ENCODE measurements at places on chromosomes 13 and 19.

DNA sequence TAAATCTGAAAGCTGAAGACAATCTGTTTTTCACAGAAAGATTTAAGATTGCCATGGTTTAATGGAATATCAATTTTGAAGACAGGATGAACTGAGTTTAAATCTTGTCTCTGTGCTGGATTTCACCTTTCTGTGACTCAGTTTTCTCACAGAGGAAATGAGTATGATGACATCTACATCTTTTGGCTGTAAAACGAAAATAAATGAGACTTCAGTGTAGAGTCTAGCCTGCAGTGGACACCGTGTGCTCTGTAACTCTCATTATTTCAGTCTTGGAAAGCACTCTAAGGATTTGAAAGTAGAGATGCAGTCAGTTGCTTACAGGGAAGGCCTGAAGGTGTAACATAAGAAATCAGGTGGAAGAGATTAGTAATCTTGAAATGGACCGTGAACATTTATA is 150.4 kb downstream of the NALCN start:
- DNase-seq, result no peak

DNA sequence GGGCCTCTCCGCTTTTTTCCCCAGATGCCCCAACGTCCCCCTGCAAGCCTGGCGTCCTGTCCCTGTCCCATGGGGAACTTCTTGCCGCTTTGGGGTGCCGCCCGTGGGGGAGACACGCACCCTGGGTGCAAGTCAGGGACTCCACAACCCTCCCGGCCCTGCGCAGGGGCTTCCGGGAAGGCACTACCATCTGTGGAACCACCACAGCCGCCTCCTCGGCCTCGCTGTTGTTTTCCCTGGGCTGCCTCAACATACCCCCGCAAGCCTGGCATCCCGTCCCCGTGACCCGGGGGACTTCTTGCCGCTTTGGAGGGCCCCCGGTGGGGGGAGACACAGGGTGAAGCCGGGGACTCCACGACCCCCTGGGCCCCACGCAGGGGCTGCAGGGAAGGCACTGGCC is 238.4 kb downstream of the TUBA3C start:
- DNase-seq, result no peak

DNA sequence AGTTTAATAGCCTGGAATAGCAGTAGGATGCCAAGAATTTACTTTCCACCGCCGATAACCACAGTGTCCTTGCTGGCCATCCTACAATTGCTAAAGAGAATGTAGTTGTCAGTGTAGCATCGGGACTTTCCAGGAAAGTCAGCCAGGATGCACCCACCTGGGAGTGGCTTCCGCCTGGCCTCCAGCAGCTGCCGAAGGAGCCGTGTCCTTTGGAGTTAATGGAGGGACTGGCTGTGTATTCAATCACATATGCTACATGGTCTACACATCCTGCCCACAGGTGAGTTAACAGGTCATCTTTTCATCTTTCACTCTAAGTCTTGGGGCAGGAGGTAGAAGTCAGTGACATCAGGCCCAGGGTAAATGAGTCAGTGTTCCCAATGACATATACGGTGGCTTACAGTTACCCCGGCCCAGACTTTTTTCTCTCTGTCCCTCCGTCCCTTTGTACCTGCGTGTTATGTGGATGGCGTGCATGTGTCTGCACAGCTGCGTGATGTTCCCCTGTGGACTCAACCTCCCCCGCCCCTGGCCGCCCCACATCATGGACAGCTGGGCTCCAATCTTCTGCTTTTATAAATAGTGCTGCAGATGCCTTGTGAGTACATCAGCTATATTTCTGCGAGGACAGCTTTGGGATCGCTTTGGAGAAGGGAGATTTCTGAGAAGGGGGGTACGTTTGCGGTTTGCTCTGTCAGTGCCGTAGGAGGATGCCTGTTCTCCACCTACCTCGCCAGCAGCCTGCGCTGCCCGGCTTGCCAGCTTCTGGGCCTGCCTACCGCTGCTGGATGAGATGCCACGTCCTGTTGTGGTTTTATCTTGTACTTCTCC is 63.1 kb downstream of the ATP11A start:
- DNase-seq, result no peak

DNA sequence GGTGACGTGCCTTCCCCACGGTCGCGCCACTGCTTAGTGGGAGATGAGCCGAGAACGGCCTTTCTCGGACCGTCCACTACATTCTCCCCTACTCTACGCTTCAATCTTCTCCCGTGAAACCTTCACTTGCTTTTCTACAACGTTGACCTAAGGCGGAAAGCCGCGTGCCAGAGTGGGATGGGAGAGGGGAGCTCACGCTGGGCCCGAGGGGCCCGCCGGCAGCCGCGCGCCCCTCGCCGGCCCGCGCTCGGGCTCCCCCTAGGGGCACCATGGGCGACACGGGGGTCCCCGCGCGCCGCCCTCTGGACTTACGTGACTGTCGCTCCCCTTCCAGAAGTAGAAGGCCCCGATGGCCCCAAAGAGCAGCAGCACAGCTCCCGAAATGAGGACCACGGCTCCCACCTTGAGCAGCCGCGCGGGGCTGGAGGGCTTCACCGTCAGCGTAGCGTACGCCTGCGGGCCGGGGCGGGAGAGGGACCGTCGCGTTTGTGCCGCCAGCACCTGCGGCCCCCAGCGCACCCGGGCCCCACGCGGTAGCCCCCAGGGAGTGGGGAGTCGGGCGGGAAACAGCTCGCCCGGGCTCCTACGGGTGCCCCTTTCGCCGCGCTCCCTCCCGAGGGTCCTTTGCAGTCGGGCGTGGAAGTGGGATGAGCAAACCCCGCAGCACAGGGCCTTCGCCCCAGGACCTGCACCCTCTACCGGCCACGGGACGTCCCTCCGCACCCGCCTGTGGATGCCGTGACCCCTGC is 727 bp downstream of the CNMD start:
- peak; percentile 87 for DNase-seq

DNA sequence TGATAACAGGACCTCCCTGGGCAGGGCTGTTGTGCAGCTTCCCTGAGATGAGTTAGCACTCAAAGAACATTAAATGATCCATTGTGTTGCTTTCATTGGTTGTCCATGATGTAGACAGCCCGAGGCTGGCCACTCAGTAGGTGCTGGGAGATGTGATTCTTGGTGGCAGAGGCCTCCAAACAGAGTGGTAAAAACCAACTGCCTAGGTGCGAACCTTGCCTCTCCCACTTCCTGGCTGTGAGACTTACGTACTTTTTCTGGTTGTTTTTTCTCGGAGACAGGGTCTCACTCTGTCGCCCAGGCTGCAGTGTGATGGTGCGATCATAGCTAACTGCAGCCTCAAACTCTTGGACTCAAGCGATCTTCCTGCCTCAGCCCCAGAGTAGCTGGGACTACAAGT is 6.2 kb downstream of the SARS2 start:
- no peak for DNase-seq

GRCh38 chr13:103410002-103410401 is 343.8 kb upstream of the SLC10A2 start:
- DNase-seq, result no peak

DNA sequence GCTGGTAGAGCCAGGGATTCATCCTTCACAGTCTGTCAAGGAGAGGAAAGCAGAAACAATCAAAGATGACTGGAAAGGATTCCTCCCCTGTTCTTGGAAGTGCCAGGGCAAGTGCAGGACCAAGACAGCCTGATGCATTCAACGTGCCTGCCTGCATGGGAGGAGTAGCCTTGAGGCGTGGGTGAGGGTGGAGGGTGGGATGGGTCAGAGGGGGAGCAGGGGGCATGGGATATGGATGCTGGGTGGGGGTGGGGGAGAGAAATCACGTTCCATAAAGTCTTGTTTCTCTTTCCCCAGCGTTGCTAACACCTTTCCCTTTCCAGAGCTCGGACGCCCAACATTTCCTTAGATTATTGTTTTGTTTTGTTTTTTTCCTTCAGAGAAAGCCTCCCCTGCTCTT is 108.0 kb upstream of the SLC15A1 start:
- no peak for DNase-seq

- no peak for DNase-seq
Measured at GRCh38 chr19:7883105-7883504, 5.2 kb upstream of the LRRC8E start.

GRCh38 chr19:15274477-15274876 is 42.2 kb upstream of the EPHX3 start:
- no peak for DNase-seq

GRCh38 chr13:34634448-34634847 is 307.6 kb upstream of the NBEA start:
- DNase-seq, result no peak

- no peak for DNase-seq
Measured at GRCh38 chr19:33687481-33688170, 65.9 kb downstream of the CHST8 start.

- DNase-seq, result no peak
Measured at GRCh38 chr19:10243606-10244005, 8.4 kb upstream of the MRPL4 start.

DNA sequence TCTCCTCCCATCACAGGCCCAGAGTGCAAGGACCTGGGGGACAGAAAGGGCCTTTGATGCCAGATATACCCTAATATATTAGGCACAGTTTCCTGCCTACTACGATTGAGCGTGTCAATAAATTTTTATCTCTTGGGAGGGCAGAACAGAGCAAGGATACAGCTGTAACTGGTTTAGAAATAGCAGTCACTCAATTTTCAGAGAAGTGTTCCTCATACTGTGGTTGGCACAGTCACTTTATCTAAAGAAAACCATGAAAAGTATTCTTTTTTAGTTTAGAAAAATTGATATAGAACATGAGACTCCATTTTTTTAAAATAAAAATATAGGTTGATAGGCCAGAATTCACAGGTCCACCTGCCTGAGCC is 460 bp upstream of the ZNF155 start:
- no peak for DNase-seq

DNA sequence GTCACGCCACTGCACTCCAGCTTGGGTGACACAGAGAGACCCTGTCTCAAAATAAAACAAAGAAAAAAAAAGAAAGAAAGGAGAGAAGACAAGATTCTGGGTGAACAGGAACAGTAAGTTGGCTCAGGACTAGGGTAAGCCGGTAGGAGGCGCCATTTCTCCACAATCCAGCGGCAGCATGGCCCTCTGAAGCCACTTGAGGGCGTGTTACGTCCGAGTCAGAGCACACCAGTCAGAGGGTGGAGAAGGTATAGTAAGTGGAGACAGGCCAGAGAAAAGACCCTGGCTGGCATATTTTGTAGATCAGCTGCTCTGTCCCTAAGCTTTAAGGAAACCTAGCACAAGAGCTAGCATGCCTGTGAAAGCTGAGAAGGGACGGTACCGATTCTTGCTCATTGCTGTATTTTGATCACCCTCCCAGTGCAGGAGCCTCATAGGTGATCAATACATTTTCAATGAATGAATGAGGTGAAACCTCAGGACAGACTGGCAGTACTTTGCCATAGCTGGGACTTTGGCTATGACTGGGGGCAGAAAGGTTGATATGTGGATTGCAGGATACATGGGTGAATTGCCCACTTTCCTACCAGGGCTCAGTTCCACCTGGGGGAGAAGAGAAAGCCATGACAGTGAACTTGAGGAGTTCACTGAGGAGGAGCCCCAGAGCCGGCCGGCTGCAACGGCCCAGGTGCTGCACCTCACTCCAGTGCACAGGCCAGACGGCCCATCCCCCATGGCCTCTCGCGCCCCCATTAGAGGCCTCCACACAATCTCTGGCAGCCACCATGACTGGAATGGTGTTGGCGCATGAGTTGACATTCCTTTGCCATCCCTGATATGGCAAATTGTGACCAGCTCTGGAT is 23.5 kb downstream of the POU2F2 start:
- peak; percentile 93 for DNase-seq

DNA sequence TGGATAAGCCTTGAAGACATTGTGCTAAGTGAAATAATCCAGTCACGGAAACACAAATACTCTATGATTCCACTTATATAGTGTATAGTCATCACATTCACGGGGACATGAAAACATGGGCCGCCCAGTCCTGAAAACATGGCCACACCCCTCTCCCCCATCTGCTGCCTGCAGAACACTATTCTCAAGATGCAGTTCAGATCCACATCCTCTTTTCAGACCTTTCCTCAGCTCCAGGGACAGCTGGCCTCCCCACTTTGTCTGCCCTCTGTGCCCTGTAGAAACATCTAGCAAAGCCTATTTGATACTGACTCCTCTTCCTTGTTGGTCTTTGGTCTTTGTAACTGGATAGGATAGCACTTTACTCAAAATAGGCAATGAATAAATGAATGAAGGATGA is 8.3 kb downstream of the RFX2 start:
- DNase-seq, result no peak

GRCh38 chr19:3670796-3671679 is 29.2 kb downstream of the PIP5K1C start:
- DNase-seq, result no peak

Data from neural progenitor cell (in vitro differentiated cells).